Stimulated activated CD4-positive, alpha-beta T cell treated with anti-CD3 and anti-CD28 coated beads, Interleukin-1b, Interleukin-23, amount 100 ng/mL, for 1 hour (primary cell): ENCODE measurements at places on chromosomes 16 and 17.

DNA sequence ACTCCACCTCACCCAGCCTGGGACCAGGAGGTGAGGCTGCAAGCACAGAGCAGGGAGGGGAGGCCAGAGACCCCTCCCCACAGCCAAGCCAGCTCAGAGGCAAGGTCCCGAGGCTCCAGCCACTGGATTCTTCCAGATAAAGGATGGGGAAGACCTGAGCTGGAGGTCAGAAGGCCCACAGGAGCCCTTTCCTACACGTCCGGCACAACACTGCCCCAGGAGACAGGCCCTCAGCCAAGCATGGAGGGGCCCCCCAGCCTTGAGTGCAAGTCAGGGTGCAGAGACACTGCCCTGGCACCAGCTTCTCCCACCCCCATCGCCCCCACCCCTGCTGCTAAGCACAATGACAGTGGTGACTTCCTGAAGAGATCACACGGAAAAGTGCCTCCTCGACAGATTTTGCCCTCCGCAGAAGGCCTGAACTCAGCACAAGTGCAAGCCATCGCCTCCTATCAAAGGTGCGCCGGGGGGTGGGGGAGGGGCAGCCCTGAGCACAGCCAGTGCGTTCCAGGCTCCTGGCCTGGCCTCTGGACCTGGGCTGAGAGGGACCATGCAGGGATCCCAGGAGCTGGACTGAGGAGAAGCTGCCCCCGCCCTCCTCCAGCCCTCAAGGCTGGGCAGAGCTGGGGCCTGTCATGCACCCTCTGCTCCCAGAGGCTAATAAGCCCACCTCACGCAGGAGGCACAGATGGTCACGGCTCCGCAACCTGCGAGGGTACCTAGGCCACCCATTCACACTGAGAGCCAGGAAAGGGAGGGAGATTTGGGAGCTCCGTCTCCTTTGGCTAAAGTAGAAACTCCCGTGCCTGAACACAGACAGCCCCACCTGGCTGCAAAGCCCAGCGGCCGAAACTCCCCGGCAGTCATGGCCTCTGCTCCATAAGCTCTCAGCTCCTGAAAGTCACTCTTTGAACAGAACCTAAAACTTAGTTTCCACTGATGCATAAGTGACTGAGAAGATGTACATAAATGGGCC, 2.7 kb downstream of the MAFG start:
- DNase-seq: no peak

DNA sequence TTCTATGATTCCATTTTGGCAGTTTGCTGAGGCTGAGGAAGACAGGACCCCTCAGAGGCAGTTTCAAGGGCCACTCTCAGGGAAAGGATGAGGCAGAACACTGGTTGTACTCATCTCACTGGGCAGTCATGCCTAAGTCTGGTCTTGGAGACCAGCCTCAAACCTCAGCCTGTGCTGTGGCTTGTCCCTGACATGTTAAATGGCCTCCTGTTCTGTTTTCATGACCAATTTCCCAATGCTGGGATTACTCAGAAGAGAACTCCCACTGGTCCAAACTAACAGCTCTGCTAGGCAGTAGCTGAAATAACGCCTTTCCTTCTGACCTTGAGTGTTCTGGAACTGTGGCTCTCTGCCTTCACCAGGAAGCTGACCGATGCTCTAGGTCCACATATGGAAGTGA, 8.4 kb upstream of the SPDYE4 start:
- no peak for DNase-seq

DNA sequence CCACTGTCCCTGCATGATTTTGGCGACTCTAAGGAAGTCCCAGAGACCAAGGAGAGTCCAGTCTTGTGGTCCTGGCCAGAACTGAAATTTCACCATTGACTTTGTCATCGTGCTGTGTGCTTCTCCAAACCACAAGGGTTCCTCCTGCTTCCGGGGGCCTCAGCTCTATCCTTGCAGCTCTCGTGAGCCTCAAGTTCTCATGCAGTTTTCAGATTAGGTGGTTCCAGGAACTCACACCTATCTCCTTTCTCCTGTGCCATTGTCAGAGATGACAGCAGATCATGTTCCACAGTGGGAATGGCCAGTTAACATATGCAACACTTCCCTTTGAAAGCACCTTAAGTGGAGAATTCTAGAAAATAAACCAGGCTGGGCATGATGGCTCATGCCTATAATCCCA, 97.9 kb upstream of the CRHR1 start:
- DNase-seq: no peak

DNA sequence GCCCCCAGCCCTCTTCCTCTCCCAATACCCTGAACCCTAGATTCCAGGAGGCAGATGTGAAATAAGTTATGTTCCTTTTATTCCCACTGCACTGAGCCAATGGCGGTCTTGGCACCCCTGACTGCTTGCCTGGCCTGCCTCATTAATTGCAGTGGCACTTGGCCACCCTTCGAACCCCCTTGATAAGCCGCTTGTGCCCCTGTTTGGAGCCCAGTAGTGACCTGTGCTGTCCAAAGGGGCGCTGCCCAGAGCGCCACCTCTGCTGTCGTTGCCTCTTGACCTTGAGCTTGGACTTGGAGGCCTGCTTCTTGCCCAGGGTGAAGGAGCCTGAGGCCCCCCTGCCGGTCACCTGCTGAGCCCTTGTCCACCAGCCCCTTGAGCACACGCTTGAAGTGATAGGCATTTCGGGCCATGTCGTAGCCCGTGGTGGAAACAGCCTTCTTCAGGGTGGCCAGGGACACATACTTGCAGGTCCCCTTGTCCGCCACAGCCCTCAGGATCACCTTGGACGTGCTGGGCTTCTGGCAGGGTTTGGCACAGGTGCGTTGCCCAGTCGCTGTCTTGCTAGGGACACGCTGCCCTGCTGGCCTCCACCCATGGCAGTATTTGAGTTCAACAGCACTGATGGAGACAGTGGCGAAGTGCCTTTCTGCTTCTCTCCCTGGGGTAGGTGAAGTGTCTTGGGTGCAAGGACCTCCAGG, 5.7 kb downstream of the SGCA start:
- DNase-seq: no peak

GRCh38 chr17:9987779-9988585, 82.9 kb upstream of the RCVRN start:
- no peak for DNase-seq

- DNase-seq: no peak
These were observed 2.7 kb upstream of the DHRS7B start for GRCh38 chr17:21124086-21124485.

GRCh38 chr17:80118601-80119270, 17.4 kb downstream of the GAA start:
- no peak for DNase-seq

DNA sequence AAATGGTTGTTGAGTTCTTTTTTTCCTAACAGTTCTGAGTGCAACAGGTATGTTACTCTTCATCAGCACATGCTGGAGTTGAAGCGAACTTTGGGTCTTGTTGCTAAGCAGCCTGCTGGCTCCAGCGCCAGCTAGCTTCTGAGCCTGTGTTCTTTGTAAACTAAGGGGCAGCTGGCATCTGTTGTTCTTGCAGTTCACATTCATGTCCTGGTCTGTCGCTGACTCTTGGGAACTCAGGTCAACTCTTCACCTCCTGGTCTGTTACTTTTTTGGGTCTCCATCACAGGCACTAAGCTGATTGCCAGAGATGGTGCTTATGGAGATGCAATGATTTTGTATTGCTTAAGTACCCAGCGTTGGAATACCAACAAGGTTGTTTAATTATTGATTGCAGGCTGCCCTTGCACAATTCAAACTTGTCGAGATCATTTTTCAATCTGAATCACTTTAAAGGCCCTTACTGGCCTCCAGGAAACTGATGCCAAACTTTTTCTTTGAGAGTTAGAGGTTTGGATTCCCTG, 40.9 kb downstream of the USP10 start:
- DNase-seq: no peak

DNA sequence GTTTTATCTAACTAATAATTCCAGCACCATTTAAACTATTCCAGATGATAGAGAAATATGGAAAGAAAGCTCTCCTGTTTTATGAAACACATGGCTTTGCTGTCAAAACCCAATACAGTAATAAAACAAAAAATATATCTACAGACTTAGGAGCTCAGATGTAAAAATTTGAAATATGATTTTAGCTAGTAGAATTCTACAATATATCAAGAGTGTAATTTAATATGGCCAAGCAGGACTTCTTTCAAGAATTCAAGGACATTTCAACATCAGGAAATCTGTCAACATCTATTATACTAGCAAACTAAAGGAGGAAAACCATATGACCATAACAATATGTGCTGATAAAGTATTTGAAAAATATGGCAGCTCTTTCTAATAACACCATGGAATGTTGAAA, 57.5 kb downstream of the CCDC182 start:
- no peak for DNase-seq

- no peak for DNase-seq
These were observed 19.3 kb downstream of the MMD start for GRCh38 chr17:55402374-55402773.

DNA sequence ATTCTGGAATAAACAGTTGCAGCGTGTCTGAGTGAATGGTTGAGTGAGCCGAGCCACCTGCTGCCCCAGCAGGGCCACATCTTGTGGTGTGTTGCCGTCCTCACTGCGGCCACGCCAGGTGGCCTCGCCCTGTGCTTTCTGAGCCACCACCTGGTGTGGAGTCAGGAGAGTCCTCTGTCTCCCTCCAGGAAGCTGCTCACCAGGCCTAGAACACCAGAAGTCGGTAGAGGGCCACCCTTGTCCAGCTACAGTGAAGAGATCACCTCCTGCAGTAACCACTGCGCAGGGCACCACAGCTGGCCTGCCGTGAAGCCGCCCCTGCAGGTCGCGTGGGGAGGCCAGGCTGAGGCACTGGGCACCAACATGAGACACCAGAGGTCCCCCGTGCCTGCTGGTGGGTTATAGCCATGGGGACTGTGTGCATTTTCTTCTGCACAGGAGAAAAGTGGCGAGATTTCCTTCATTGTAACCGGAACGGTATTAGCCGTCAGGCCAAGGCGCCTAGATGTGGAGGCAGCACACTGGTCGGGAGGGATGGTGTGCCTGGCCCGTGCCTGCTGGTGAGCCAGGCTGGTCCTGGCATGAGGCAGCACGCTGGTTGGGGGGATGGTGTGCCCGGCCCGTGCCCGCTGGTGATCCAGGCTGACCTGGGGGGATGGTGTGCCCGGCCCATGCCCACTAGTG, 28.9 kb upstream of the FOXK2 start:
- DNase-seq: no peak

DNA sequence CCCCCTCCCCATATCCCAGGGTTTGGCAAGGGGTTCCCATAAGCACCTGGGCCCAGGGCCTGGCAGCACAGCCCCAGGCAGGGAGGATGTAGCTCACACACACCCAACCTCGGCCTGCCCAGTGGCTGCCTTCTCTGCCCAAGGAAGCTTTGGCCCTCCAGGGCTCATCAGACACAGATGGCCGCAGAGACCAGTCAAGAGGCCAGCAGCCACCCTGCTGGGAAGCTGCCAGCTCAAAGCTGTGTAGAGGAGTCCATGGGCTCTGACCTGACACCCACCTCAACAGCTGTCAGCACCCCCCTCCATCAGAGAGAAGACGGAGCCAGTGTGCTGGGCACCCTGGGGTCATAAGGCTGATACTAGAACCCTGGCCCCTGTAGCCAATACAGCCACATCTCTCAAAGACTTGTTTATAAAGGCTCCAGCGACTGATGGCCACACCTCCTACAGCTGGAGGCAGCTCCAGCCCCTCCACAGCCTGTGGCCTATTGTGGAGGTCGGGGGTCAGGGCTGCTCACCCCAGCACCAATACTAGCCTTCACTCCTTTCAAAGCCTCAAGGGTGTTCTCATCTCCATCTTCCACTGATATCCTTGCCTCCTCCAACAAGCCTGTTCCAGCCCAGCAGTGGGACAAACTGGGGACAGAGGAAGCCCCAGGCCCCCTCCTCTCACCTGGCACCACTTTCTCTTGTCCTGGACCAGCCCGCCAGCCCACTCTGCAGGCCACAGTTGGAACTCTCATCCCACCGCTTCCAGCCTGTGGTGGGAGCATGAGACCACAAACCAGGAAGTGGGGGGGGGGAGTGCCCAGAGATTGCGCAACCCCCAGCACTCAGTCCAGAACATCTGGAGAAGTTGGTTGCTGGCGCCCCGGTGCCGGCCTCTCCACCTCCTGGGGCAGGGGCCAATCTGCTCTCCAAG, 2.2 kb upstream of the MPG start:
- DNase-seq: no peak

DNA sequence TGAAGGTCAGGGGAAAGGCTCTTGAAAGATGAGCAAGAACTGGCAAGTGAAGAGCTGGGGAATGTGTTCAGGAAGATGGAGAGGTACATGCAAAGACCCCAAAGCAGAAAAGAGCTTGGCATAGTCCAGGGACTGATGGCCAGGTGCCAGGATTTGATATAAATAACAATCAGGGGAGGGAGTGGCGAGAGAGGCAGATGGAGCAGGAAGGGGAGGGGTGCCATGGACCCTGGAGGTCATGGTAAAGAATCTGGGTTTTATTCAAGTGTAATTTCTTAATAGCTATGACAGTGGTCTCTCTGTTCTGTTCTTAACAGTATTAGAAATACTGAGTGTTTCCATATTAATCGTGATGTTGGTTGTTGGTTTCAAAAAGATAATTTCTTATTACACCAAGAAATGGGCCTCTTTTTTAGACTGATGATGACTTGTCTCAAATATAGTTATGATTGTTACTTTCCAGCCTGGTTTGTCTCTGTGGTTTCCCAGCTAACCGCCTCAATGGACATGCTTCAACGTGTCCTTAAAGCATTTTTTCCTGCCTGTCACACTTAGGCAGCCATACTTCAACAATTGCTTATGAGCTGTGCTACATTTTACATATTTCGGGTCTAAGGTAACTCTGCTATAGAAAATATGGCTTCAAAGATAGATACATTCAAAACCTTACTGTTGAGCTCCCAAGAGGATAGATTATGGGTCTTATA, 49.4 kb downstream of the MYH10 start:
- DNase-seq: no peak

GRCh38 chr17:15000661-15001060, 264.5 kb downstream of the PMP22 start:
- no peak for DNase-seq

DNA sequence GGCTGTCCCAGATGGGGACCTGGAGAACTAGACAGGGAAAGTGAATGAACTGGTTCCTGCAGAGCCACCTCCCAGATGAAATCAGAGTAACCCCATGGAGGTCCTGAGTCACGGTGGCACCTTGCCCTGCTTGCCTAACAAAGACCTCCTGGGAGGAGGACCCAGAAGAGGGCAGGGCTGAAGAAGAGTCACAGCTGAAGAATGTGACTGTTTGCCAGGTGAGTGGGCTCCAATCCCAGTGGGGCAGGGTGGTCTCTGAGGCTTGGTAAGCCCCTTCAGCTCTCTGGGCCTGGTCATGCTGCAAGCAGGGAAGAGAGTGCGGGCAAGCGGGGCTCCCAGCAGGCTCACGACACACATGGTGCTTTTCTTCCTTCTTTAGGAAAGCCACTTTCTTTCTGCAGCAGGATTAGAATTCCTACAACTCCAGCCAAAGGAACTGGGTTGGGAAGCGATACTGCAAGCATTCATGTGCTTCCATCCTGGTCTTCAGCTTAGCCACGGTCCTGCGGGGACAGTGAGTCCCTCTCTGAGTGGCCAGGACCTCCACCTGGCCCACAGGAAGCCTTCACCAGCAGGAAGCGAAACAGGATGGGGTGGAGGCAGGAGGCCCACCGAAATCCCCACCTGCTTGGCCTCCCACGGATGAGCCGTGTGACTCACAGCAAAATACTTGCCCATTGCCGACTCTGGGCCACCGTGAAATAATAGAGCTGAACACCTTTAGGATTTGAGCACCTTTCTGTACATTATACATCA, 4.3 kb downstream of the C16orf74 start:
- DNase-seq: no peak

GRCh38 chr17:41339571-41340172, 11.0 kb downstream of the KRT33A start:
- DNase-seq: no peak
